Endothelial cell of umbilical vein (primary cell): ENCODE measurements at places on chromosomes 5 and 9. TPM values are rescaled to one million over a fixed set of nuclear protein-coding genes. Genes with fewer than 3 reads are reported as not detected.

- H3K27ac ChIP-seq = no peak overlapping the region
- no peaks in the 10 kb centered on the region for H3K36me3 ChIP-seq
- H3K4me1 ChIP-seq = no peaks in the 10 kb centered on the region
These were observed 248.5 kb downstream of the SMARCA2 start for GRCh38 chr9:2263665-2264064.

DNA sequence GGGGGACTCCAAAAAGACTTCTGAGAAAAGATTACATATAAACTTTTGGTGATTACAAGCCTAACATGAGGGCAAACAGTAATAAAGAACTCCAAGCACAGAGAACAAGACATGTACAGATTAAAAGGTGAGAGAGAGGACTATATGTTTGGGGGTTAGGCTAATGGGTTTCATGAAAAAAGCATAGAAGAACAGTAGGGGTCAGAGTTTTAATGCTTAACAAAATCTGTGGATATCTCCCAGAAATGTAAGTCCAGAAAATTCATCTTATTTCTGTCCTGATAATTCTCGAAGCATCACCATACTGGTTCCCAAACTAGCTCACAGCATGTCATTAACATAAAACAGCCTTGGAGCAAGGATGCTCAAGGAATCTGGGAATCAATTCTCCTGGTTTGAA is 137.2 kb downstream of the ARRDC3 start:
- DNase-seq = no peak
- no peak overlapping the region for H3K4me3 ChIP-seq
- no peaks in the 10 kb centered on the region for H3K4me1 ChIP-seq
- H3K36me3 ChIP-seq = no peaks in the 10 kb centered on the region

DNA sequence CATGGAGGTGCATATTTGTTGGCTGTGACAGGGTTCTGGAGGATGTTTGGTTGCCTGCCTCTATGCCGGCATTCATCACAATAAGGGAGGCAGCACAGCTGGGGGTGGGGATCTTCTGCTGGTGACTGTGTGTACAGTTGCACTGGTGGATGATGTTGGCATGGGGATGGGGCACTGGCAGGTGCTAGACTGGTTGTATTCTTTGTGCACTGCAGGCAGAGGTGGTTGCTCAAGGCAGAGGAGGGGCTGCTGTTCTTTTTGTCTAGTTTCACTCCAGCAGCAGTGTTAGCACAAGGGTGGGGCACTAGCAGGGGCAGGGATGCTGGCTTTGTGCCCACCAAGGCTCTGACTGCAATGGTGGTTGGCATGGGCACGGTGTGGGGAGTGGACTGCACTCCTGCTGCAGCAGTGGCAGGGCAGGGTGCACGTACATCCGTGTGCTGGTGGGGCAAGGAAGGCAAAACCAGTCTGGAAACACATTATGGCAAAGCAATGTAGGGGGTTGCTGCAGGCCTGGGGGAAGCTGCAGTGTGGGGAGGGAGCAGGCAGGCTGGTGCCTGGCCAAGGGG is 69.3 kb downstream of the ISOC1 start:
- DNase-seq = no peak
- no peaks in the 10 kb centered on the region for H3K4me1 ChIP-seq
- H3K36me3 ChIP-seq = no peaks in the 10 kb centered on the region
- no peak overlapping the region for H3K27ac ChIP-seq
- no peaks in the 10 kb centered on the region for H3K27me3 ChIP-seq

GRCh38 chr5:31120642-31120948 is 72.9 kb upstream of the CDH6 start:
- H3K4me1 ChIP-seq = no peaks in the 10 kb centered on the region
- H3K27me3 ChIP-seq = no peaks in the 10 kb centered on the region
- H3K27ac ChIP-seq = no peak overlapping the region
- H3K36me3 ChIP-seq = no peaks in the 10 kb centered on the region
- no peak for DNase-seq

DNA sequence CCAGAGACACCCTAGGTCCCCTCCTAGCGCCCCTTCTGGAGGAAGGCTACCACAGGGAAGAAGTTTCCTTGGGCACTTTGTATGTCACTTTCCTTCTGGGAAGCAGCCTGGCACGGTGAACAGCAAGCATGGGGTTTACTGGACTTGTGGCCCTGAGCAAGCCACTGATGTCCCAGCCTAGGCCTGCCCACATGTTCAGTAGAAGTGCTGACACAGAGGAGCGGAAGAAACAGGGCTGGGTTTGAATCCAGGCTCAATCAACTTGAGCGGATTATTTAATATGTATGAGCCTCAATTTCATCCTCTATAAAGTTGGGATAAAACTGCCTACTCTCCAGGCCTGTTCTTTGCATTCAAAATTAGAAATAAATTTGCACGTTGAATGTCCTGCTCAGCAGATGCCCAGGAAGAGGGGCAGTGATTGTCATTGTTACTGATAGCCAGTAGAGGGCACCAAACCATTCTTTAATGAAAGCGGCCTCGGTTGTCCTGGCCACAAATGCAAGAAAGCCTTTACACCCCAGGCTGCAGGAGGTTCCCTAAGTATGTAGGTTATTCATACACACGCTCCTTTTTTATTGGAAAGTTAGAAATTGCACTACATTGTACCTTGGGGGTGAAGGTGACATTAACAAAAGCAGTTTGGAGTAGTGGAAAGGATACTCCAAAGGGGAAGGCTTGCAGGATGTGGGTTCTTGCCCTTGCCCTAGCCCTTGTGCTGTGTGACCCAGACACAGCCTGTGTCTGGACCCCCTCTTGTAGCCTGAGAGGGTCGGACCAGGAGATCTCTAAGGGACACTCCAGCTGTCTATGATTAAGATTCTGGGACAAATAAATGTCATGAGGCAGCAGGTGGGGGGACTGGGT is 13.4 kb upstream of the XPA start:
- DNase-seq = peak; percentile 69
- H3K27me3 ChIP-seq = peaks cover 14% of the 10 kb centered on the region
- H3K4me1 ChIP-seq = no peaks in the 10 kb centered on the region
- H3K4me3 ChIP-seq = no peak overlapping the region

DNA sequence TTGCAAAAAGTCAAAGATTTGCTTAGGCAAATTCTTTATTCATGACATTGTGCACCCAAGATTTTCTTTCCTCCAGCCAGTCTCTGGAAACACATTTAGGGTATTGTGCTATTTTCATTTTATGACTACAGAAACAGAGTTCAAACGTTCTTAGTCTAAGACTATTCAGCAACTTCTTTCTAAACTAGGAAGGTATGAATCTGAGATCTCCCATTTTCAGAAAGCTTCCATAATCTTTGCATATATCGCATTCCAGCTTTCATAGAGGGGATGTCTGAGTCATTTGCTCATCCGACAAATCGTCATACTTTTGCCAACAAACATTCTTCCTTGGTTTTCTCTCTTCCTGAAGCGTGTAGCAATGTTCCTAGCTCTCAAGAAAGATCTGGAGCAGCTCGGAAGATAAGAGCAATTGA is 1.6 kb upstream of the PAPPA start:
- peak overlapping the region; percentile 18 for H3K4me3 ChIP-seq
- no peaks in the 10 kb centered on the region for H3K27me3 ChIP-seq
- DNase-seq = peak; percentile 83
- H3K4me1 ChIP-seq = peaks cover 3% of the 10 kb centered on the region

DNA sequence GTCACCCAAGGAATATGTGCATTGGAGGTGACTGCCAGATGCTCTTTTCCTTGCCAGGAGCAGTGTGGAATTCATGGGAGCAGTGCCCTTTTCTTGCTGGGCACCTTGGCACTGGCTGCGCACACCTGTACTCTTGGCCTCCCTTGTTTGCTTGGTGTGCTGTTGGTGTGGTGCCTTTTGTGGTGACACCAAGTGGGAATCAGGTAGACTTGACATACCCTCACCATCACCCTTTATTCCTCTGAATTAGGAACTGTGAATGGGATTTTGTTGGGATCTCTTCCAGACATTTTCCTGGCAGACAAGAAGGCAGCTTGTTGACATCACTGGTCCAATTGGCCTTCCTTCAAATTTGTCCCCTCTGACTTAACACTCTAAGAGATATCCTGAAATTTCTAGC is 82.3 kb downstream of the RAI14 start:
- DNase-seq = no peak
- H3K4me3 ChIP-seq = no peak overlapping the region
- peaks cover 15% of the 10 kb centered on the region for H3K4me1 ChIP-seq
- H3K36me3 ChIP-seq = peaks cover 23% of the 10 kb centered on the region
- H3K27me3 ChIP-seq = no peaks in the 10 kb centered on the region

GRCh38 chr9:16319646-16320045 is 550.8 kb downstream of the BNC2 start:
- H3K27me3 ChIP-seq = no peaks in the 10 kb centered on the region
- H3K36me3 ChIP-seq = no peaks in the 10 kb centered on the region
- H3K4me3 ChIP-seq = no peak overlapping the region
- H3K4me1 ChIP-seq = peaks cover 2% of the 10 kb centered on the region

GRCh38 chr5:32255540-32255900 is 57.2 kb downstream of the MTMR12 start:
- H3K27ac ChIP-seq = no peak overlapping the region
- no peak overlapping the region for H3K4me3 ChIP-seq
- no peak for DNase-seq
- H3K36me3 ChIP-seq = peaks cover 5% of the 10 kb centered on the region
- H3K4me1 ChIP-seq = no peaks in the 10 kb centered on the region

DNA sequence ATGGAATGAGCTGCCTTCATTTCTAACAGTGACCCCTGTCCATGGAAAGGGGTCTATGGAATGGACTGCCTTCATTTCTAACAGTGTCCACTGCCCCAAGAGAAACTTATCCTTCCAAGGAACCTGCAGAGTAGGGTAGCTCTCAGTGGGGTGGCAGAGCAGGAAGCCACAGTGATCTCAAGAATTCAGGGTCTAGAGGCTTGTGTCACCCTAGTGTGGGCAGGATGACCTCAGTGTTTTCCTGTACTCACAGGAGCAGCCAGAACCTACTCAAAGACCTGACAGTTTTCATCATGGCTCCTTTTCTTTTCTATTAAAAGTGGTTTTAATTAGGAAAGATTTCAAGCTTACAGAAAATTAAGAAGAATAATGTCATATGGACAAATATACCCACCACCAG is 27.5 kb downstream of the SEC61B start:
- H3K27me3 ChIP-seq = no peaks in the 10 kb centered on the region
- DNase-seq = no peak
- H3K36me3 ChIP-seq = no peaks in the 10 kb centered on the region
- H3K4me3 ChIP-seq = no peak overlapping the region

DNA sequence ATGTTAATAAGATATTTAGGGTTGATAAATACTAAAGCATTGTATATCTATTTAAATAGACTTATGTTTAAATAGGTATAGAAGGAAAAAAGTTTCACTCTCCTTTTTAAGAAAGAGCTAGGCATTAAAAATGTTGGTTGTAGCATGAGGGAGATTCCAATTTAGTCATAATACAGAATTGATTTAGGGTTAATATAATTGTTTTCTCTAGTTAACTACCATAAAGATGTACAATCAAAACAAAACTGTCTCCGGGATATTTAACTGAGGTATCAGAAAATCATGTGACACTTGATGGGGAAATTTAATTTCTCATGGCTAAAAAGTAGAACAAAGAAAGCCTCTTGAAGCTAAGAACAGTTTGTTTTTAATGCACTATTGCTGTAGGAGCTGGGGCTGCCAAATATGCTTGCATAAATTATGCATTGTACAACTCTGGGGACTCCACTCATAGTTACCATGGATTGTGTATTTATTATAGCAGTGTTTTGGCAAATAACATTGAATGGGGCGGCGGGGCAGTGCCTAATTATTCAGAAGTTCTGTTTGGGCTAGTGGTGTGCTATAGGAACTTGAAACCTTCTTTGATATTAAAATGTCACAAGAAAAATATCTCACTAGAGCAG is 44.2 kb downstream of the SMC2 start:
- no peaks in the 10 kb centered on the region for H3K27me3 ChIP-seq
- no peak overlapping the region for H3K27ac ChIP-seq
- no peak for DNase-seq
- no peaks in the 10 kb centered on the region for H3K4me1 ChIP-seq

DNA sequence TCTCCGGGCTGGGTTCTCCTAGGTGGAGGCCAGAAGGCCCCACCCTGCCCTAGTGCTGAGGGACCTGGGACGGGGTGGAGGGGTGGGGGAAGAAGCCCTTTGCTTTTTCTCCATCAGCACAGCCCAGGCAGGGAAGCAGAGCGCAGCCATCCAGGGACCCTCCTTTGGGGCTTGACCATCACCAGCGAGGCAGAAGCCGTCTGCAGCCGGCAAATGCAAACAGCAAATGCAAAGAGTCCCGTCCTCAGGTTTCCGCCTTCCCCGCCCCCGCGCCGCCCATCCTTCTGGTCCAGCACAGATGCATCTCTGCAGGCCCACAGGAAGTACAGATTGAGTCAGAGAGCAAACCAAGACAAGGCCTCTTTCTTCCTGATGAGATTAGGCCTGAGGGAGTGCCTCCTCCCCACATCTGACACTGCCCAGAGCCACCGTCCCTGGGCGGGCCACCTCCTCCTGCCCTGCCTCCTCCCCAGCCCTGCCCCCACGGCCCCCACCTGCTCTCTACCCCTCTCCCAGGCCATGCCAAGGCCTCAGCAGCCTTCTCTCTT is 23.4 kb downstream of the CORO2A start:
- H3K4me3 ChIP-seq = no peak overlapping the region
- H3K27ac ChIP-seq = no peak overlapping the region
- DNase-seq = no peak
- no peaks in the 10 kb centered on the region for H3K4me1 ChIP-seq

GRCh38 chr9:104278929-104279496 is 184.9 kb downstream of the SMC2 start:
- H3K27ac ChIP-seq = no peak overlapping the region
- no peak overlapping the region for H3K4me3 ChIP-seq
- peak; percentile 1 for DNase-seq
- H3K4me1 ChIP-seq = no peaks in the 10 kb centered on the region

GRCh38 chr5:155530046-155530445 is 516.5 kb downstream of the KIF4B start:
- H3K4me1 ChIP-seq = no peaks in the 10 kb centered on the region
- no peak for DNase-seq
- H3K27me3 ChIP-seq = no peaks in the 10 kb centered on the region
- H3K36me3 ChIP-seq = no peaks in the 10 kb centered on the region
- no peak overlapping the region for H3K27ac ChIP-seq
- no peak overlapping the region for H3K4me3 ChIP-seq

- H3K27me3 ChIP-seq = no peaks in the 10 kb centered on the region
- peak; percentile 95 for DNase-seq
- peaks cover 16% of the 10 kb centered on the region for H3K36me3 ChIP-seq
- no peak overlapping the region for H3K4me3 ChIP-seq
- H3K4me1 ChIP-seq = peaks cover 23% of the 10 kb centered on the region
These were observed 139.8 kb downstream of the MPDZ start for GRCh38 chr9:13139641-13140171.

DNA sequence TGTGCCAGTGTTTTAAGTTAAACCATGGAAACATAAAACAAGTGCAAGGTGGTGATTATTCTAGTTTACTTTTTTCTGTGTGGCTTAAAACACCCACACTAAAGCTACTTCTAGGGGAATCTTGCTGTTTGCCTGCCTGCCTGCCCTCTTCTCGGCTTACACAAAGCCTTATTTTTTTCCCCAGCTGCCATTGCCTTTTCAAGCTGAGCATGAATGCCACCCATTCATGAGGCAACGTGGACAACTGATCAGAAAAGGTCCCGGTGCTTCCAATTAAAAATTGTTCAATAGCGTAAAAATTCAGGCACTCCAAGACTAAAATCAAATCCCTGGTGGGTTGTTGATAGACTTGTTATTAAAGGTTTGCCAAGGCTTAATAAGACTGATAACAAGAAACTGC is 401.4 kb downstream of the TMEM161B start:
- H3K4me3 ChIP-seq = no peak overlapping the region
- H3K36me3 ChIP-seq = no peaks in the 10 kb centered on the region
- no peaks in the 10 kb centered on the region for H3K27me3 ChIP-seq
- no peak overlapping the region for H3K27ac ChIP-seq
- H3K4me1 ChIP-seq = no peaks in the 10 kb centered on the region

DMRTA1 gene
- 1.2 and 2.1 TPM in 2 replicates for total RNA-seq

ANKRD31 gene
- not detected in 2 replicates for total RNA-seq

ZBTB26 gene
- total RNA-seq = 4.8 and 5.0 TPM in 2 replicates

PTGER4 gene
- total RNA-seq = 22.5 and 23.6 TPM in 2 replicates

CMYA5 gene
- 0.09 and 0.20 TPM in 2 replicates for total RNA-seq

GZMA gene
- total RNA-seq = not detected in 2 replicates

FAM78A gene
- 26.6 and 34.0 TPM in 2 replicates for total RNA-seq

SLC1A3 gene
- 0.44 TPM in 1 of 2 replicates, not detected in the other for total RNA-seq
